CD4-positive, alpha-beta memory T cell (primary cell): ENCODE measurements at places on chromosomes 3 and 15. TPM values are rescaled to one million over a fixed set of nuclear protein-coding genes. Genes with fewer than 3 reads are reported as not detected.

- DNase-seq, result peak; percentile 78
These were observed 3.2 kb downstream of the AEN start for GRCh38 chr15:88624156-88624970.

DNA sequence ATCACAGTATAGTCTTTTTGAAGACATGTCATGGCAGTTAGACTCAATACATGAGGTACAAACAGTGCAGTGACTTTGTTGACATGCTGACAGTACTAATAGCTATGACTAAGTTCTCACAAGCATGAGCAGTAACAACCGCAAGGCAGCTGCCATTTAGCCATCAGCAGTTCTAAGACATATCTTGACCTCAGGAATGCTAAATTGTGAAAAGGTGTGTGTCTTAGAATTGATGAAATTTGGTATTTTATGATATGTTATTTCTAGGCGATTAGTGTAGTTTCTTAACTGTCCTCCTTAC is 60.7 kb upstream of the FURIN start:
- no peak for DNase-seq

Gene STXBP5L
- not detected for total RNA-seq

Gene LNP1
- 1.8 TPM for total RNA-seq

DNA sequence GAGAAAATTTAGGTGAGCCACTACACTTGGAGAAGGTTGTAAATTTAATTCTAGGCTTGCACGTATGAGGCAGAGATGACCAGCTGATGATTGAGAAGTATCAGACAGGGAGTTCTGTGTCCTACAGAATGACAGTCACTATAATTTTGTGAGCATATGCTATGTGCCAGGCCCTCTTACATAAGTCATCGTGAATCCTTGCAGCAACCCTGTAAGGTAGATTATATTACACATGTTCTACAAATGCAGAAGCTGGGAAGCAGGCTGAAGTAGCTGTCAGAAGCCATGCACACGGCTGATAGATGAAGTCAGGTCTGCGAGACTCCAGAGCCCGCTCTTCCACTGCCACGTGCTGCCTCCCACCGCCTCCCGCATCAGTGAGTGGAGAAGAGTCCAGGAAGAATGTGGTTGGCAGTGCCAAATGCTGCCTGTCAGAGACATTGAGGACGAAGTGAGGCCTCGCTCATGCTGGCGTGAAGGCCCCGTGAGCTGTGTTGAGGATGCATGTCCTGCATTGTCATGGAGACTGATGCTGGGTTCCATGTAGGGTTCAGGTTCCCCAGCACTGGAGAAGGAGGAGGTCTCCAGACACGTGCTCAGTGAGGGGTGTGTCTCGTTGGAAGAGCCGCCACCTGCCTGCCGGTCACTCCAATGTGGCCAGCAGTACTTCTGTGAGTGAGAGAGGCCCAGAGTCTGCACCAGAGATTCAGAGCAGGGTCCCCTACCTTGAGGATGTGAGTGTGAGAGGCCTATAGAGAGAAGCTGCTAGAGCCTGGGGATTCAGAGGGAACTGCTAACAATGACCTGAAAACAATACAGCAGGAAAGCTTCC is 123.3 kb upstream of the PLXNA1 start:
- DNase-seq, result no peak

DNA sequence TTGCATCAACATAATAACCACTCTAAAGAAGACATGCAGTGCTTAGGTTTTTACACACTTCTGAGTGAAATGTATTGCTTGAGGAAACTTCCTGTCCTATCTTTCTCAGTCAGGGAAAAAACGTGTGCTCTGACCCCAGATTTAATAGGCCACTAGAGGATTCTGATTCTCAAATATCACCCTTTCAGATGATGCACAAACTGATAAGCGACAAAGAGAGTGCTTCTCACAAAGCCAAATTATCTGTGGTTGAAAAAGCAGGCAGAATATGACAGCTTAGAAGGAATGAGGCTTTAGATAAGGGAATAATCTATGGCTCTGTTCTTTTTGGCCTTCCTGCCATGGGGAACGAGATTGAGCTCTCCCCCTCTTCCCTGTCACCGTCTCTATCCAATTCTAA is 583.4 kb upstream of the SGO1 start:
- no peak for DNase-seq

DNA sequence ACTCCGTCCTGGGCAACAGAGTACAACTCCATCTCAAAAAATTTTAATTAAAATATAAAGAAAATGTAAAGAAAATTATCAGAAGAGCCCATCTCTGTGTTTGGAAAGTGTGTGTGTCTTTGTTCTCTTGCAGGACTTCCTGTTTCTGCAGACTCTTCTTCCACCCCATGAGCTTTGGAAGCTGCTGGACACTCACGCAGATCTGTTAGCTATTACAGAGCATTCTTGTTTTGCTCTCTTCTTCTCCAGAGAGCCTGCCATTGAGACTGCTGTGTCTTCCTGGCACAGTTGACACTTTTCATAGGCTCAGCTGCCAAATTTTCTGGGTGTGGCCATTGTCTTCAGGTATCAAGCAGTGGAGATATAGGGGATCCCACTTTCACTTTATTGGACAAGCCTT is 6.0 kb upstream of the CCR8 start:
- DNase-seq, result no peak

Gene ONECUT1
- not detected for total RNA-seq

Gene FBXL22
- total RNA-seq, result 2.2 TPM

GRCh38 chr3:101571028-101571895 is 2.7 kb upstream of the PCNP start:
- DNase-seq, result peak; percentile 43

Gene LEKR1
- 2.1 TPM for total RNA-seq

DNA sequence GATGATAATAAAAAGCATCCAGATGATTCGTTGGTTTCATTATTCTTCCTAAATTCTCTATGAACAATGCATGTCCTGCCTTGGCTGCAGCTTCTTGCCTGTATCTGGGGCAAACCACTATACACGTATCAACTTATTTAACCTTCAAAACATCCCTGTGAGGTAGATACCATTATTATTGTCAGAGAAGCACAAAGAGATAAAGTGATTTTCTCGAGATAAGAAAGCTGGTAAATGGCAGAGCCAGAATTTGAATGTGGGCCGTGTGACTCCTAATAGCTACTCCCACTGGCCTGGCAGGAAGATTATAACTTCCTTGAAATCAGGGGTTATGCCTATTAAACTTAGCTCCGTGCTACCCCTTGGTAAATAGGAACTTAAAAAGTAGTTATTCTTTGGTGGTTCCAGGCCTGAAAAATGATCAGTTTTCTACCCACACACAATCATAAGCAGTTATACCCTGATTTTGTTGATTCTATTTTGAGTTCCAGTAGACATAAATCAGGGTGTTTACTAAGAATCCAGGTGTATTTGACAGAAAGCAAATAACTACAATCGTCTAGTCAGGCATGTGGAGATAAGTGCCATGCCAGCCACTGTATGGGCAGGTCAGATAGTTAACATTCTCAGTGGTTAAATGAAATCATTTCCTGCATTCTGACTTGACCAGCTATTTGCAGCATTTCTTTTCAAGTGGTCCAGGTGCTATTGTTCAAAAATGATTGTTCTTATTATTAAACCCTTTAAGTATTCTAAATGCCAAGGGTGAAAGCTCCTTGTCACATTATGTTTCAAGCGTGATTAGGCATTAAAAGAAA is 99.2 kb upstream of the LRRN1 start:
- no peak for DNase-seq

GRCh38 chr15:77881950-77882349 is 195.6 kb downstream of the TBC1D2B start:
- DNase-seq, result no peak

Gene CCDC39
- total RNA-seq, result 0.29 TPM

Gene ADAMTSL3
- total RNA-seq, result not detected

- no peak for DNase-seq
These were observed 240.9 kb upstream of the CADM2 start for GRCh38 chr3:84717894-84718293.

- no peak for DNase-seq
These were observed 4.5 kb upstream of the CLN6 start for GRCh38 chr15:68234060-68234459.

- no peak for DNase-seq
These were observed 207.2 kb downstream of the ADAMTS17 start for GRCh38 chr15:100134586-100134985.

DNA sequence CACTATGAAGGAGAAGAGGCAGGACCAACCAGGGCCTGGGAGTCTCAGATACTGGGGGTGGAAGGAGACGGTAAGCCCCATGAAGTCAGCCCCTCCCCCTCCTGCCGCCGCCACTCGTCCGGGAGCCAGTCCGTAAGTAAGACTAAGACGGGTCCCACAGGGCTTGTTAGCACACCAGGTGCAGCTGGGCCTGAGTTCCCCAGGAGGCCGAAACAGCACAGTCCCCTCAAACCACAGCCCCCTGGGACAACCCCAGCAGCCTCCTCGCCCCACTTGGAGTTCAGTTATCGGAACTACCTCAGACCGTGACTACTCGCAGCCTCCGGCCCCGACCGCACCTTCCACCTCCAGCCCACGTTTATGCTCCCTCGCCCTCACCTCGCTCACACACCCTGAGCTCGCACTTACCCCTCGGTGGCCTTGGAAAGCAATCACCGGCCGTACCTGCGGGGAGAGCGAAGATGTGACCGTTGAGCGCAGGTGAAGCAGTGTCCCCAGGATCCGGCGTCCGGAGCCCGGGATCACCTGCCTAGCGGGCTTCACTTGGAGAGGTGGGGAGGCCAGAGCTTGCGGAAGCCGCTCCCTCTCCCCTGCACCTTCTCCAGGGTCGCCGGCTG is 557 bp downstream of the ELL3 start:
- DNase-seq, result peak; percentile 13

- DNase-seq, result no peak
These were observed 20.4 kb upstream of the CELF6 start for GRCh38 chr15:72340366-72340765.

Gene CLDND1
- total RNA-seq, result 431 TPM

GRCh38 chr3:64108231-64108630 is 84.9 kb upstream of the PSMD6 start:
- no peak for DNase-seq

GRCh38 chr3:194727435-194728128 is 41.9 kb downstream of the FAM43A start:
- DNase-seq, result no peak

Gene LMAN1L
- total RNA-seq, result 0.39 TPM

Gene SLC9C1
- total RNA-seq, result not detected

DNA sequence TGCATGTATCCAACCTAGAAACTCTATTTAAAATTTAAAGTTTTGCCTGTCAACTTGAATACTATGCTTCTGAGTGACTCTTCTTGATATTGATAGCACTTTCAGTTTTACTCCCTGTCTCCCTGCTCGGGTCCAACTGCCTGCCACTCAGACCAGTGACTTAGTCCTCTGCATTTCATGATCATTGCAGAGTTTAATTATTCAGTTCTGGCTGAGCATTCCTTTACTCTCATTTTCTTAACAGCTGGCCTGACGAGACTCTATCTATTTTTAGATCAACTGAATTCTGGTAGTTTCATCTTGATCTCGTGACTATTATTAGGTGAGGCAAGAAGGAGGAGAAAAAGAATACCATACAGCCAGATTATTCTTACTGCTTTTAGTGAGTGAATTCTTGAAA is 617.4 kb downstream of the SI start:
- no peak for DNase-seq

Gene KATNBL1
- total RNA-seq, result 34.7 TPM

DNA sequence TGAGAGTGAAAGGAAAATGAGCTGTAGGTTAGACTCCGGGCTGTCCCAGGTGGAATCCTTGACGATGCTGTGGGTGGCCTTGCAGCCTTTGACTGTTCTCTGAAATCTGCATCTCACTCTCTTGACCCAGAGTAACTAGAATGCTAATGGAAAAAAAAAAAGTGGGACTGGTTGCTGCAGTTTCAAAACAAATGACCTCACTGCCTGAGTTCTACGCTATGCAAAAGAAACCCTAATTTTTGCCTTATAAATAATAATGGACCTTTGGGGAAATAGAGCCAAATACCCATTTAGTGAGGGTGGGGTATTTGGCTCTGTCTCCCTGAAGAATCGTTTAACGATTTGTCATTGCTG is 309.7 kb upstream of the C2CD4B start:
- DNase-seq, result no peak

GRCh38 chr3:11246663-11246970 is 25.6 kb upstream of the ATG7 start:
- DNase-seq, result no peak

DNA sequence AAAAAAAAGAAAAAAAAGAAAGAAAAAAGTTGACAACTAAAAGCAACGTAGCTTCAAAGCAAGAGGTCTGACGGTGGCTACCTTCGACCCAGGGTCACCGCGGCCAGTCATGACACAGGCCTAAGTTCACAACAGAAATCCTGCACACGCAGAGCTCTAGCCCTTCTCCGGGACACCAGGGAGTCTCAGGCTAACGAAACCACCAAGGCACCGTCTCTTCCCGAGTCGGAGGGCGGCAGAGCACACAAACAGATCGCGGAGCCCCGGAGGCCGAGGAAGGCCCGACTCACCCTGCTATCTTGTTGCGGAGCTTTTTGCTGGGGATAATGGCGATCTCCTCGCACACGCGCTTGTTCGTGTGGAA is 584 bp downstream of the RPS17 start:
- DNase-seq, result no peak

Gene TBL1XR1
- 172 TPM for total RNA-seq

Gene ERICH6
- not detected for total RNA-seq

Gene TMEM62
- 17.4 TPM for total RNA-seq
